Urinary bladder (tissue), 4 donors: ENCODE measurements at places on chromosomes 7 and 10.
A peak's percentile ranks its signal among the peaks of the same experiment; 100 is the strongest.

DNA sequence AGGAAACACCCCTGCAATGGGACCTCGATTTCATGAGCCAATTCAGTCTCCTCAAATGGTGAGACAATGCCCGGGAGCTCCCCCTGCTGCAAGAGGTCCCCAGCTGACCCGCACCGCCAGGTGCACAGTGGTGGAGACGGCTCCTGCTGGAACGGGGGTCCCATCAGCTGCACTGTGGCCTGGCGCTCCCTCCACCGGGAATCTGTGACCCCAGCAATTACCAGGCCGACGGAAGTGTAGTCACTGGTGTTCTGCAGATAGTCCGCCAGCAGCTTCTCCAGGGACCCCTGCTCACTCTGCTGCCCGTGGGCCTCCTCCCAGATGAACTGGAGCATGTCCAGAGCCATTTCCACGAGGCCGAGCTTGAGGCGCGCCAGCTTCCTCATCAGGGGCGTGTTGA lies 64.9 kb upstream of the NKX6-2 start:
- no peak for DNase-seq

DNA sequence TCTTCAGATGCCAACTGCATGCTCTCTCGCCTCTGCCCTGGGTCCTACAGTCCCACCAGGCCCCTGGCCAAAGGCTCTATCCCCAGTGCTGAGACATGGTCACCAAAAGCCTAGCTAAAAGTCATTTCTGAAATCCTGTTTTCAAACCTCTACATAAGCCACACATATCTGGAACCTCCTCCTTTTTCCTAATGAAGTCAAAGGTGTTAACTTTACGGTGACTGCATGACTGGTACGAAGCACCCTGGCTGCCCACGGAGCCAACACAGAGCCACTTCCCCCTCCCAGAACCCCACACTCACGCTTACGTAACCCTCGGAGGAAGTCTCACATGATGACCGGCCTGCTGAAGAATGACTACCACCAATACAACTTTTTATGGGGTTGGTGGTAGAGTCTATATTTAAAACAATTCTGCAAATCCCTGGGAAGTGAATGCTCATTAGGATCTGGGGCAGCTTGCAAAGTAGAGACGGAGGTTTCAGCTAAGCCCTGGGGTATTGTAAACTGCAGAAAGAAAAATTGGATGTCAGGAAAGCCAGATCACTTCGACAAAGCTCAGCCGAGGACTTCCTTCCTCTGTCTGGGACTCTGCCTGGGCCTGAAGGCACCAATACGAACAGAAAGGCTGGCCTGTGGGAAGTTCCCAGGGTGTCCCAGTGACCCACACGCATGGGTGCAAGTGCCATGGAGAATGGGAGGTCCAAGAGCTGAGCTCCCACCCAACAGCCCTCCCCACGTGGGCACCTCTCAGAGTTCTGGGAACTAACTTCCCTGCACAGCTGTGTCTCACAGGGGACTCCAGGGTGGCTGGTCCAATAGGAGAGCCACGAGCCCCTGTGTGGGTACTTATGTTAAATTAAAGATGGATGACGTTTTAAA lies 50.7 kb downstream of the PDGFA start:
- DNase-seq: no peak

DNA sequence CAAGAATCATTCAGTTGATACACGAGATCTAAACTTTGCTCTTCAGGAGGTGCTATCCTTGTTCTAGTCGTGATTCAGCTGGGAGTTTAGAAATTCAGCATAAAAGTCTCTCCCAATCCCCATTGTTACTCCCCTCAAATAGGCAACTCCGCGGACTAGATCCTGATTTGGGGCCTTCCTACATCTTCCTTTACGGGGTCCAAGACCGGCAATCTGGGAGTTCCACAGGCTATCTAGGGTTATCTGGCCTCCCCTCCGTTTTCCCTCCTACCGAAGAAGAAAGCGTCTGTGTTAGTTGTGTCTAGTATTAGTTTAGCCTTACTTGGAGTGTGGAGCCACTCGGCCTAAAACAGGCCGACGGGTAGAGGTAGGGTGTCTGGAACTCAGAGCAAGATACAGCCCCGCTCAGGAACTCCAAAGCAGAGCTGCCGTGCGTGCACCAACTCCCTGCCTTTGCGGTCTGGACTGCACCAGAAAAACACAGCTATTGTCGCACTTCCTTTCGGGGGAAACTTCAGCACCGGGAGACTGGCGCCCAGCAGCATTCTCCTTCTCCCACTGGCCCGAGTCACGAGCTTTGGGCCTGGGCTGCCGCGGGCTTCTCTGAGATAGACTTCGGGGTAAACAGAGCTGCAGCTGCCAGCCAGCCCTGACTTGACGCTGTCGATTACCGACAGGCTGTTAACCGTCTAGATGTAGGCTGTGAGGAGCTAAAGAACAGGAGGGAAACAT lies 1.5 kb upstream of the DLX5 start:
- no peak for DNase-seq

- no peak for DNase-seq
Observed at GRCh38 chr10:6363511-6363910, 160.8 kb downstream of the PFKFB3 start.

GRCh38 chr10:110647136-110647430 lies 2.9 kb downstream of the RBM20 start:
- no peak for DNase-seq

GRCh38 chr7:150733482-150734095 lies 3.6 kb upstream of the GIMAP5 start:
- no peak for DNase-seq

- no peak for DNase-seq
Observed at GRCh38 chr7:2796358-2797352, 47.5 kb downstream of the GNA12 start.

GRCh38 chr10:87865241-87865881 lies 1.9 kb downstream of the PTEN start:
- no peak for DNase-seq

DNA sequence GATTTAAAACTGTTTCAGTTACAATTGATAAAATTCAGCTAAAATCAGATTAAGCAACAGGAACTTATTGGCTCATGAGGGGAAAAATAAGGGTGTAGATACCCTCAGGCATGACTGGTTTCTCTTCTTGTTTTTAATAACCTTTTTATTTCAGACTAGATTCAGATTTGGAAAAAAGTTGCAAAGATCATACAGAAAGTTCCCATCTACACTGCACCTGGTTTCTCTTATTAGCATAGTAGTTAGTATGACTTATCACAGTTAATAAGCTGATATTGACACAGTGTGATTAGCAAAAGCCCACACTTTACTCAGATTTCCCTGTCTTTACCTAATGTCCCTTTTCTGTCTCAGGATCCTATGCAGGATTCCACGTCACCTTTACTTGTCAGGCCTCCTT lies 53.3 kb downstream of the HTR5A start:
- no peak for DNase-seq

DNA sequence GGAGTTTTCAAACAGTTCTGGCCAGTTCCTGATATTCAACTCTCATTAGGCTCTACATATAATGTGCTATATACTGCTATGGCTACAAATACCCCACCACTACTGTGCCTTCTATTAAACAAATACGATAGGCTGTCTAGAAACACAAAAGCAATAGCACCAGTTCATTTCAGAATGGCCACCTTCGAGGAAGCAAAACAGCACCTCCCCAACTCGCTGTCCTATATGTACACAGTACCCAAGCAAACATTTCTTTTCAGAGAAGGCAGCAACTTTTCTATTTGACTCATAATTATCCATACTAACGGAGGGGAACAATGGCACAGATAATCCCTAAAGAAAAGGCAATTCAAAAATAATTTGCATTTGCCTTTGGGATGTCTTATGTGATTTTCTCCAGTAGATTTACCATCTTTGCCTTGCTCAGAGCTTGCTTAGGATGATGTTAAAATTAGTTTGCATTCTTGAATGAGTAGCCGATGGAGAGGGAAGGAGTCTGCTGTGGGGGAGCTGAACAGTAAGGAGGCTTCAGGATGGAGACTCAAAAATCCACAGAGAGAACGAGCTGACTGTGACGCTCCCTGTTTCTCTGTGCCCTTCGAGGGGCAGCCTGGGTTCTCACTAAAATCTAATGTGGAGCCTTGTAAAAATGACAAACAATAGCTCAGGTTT lies 218.7 kb downstream of the FANK1 start:
- DNase-seq: no peak

GRCh38 chr10:51168086-51168815 lies 94.0 kb downstream of the PRKG1 start:
- DNase-seq: no peak

- DNase-seq: no peak
Observed at GRCh38 chr7:153386556-153386955, 627.0 kb downstream of the ACTR3B start.

GRCh38 chr10:95356-96115 lies 39.7 kb upstream of the ZMYND11 start:
- DNase-seq: no peak

- DNase-seq: peak; percentile 79
Observed at GRCh38 chr7:37201003-37201875, 247.4 kb downstream of the ELMO1 start.

- DNase-seq: no peak
Observed at GRCh38 chr10:107924458-107924857, 760.0 kb upstream of the SORCS1 start.

- DNase-seq: no peak
Observed at GRCh38 chr7:95897557-95898251, 125.3 kb downstream of the DYNC1I1 start.

GRCh38 chr10:120929166-120929565 lies 78.0 kb downstream of the WDR11 start:
- DNase-seq: no peak

GRCh38 chr10:44995914-44996669 lies 4.6 kb upstream of the ZNF22 start:
- DNase-seq: no peak

- no peak for DNase-seq
Observed at GRCh38 chr10:78821052-78821451, 247.7 kb upstream of the ZMIZ1 start.

DNA sequence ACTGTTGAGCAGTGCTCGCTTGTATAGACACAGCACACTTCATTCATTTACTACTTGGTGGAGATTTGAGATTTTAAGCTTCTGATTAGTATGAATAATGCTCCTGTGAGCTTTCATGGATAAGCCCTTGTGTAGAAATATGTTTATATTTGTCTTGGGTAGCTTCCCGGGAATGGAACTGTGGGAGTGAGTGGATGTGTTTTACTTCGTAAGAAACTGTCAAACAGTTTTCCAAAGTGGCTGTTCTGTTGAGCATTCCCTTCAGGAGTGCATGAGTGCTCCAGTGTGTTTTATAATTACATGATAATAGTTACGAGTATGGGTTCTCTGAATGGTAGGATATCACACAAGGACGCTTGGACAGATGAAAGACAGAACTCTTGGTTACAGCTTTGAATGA lies 49.4 kb downstream of the VWC2 start:
- no peak for DNase-seq

DNA sequence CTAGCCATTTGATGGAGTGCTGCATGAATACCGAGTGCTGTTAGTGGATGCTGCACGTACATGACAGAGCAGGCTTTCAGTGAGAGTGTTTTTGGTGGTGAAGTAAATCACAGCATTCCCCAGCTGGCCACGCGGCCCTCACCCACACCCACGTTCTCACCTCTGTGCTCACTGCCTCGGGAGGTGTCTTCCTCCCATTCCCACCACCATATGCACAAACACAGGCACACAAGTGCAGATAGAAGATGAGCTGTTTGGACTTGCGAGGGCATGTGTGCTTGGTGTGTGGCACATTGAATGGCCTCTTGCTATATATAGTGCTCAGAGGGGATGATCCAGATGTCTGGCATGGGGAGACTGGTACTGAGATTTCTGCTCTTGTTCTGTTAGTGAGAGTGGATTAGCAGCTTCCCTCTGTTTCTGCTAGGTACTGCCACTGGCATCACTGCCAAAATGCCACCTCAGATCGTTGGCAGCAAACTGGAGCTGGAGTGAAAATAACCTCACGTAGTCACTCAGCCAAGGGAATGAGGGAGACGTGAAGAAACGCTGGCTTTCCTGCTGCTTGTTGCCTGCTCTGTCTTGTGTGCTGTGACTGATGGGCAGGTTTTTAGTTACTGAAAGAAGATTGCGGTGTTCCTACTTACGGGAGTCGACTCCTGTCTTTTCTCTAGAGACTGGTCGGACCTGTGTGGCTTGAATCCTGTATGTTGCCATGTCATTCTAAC lies 19.1 kb downstream of the DNAJB6 start:
- DNase-seq: peak; percentile 26

DNA sequence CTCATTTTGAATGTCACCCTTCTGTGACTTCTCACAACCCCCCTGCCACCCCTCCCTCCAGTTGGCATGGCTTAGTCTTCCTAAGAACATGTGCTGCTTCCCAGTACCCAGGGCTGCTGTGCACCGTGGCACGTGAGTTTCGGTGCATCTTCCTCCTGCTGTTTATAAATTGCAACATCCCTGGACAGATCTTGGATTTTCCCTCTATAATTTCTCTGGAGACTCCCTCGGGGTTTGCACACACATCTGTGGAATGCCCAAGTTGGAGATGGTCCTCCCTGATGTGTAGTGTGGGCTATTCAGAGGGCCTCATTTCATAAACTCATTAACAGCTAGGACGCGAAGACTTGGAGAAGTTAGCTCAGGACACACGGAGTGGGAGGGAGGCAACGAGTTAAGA lies 52.9 kb downstream of the IKZF1 start:
- DNase-seq: no peak
